Lower lobe of right lung (tissue), 2 donors: ENCODE measurements at places on chromosomes 13 and 19. TPM values are rescaled to one million over a fixed set of nuclear protein-coding genes. Genes with fewer than 3 reads are reported as not detected.

GRCh38 chr19:1266916-1267476 is 2.1 kb upstream of the CIRBP start:
- peak; percentile 86 for DNase-seq

The KLK2 gene
- not detected for total RNA-seq

The LYPD5 gene
- total RNA-seq, result 7.5 TPM

The COX7A1 gene
- total RNA-seq, result 64.2 TPM
